Stimulated activated CD8-positive, alpha-beta memory T cell treated with anti-CD3 and anti-CD28 coated beads, Interleukin-7, amount 100 ng/mL, for 48 hours (primary cell): ENCODE measurements at places on chromosomes 2 and 18.
A peak's percentile ranks its signal among the peaks of the same experiment; 100 is the strongest.

- DNase-seq = peak; percentile 57
Measured at GRCh38 chr2:101823347-101823791, 125.9 kb downstream of the MAP4K4 start.

- DNase-seq = no peak
Measured at GRCh38 chr2:106575955-106576354, 88.8 kb downstream of the CD8B2 start.

- DNase-seq = no peak
Measured at GRCh38 chr2:32810909-32811495, 135.8 kb upstream of the LTBP1 start.

GRCh38 chr2:7792031-7792651 lies 874.9 kb downstream of the RNF144A start:
- DNase-seq = no peak

GRCh38 chr2:8847400-8847799 lies 10.0 kb upstream of the KIDINS220 start:
- DNase-seq = no peak

GRCh38 chr2:173860082-173860481 lies 105.1 kb downstream of the SP3 start:
- DNase-seq = no peak

DNA sequence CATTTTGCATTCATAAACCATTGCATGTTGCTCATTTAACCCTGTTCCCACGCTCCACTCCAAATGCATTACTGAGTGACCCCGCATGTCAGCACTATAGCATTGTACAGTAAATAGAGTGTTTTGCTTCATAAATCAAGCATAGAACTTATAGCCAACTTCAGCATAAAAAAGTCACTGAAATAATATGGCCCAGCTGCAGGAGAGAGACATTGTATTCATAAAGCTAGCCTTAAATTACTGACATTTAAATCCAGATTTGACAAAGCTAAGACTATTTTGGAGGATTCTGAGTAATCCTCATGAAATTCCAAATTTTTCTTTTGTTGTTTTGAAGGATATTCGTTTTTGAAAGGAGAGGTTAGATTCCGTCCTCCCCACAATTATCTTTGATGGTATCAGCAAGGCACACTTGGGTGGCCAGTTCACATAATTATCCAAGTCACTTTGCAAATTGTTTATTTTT lies 320.9 kb upstream of the TCF4 start:
- no peak for DNase-seq

DNA sequence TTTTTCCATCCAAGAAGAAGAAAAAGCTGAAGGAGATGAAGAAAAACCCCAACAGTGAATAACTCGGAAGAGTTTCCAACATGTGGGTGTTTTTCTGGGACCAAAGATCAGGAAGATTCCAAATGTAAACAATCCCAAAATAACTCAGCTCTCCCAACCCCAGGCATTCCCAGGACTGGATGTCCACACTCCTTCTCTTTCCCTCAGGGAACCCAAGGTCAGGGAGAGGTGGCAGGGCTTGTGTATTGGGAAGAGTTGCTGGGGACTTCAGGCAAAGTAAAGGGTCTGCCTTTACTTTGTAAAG lies 268.0 kb downstream of the DYSF start:
- no peak for DNase-seq

- DNase-seq = no peak
Measured at GRCh38 chr18:57429167-57430078, 5.8 kb upstream of the ONECUT2 start.

DNA sequence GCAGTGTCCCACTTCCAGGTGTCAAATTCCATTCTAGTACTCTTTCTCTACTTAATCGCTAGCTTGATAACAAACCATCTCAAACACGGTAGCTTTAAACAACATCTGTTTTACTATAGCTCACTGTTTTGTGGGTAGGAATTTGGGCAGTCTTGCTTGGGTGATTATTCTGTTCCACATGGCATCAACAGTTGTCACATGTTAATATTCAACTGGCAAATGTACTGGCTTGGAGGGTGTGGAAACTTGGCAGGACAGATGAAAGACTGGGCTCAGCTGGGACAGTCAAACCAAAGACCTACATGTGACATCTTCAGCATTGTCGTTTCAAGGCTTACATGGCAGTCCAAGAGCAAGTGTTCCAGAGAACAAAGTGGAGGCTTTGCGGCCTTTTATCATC lies 241.8 kb downstream of the PTH2R start:
- DNase-seq = no peak

DNA sequence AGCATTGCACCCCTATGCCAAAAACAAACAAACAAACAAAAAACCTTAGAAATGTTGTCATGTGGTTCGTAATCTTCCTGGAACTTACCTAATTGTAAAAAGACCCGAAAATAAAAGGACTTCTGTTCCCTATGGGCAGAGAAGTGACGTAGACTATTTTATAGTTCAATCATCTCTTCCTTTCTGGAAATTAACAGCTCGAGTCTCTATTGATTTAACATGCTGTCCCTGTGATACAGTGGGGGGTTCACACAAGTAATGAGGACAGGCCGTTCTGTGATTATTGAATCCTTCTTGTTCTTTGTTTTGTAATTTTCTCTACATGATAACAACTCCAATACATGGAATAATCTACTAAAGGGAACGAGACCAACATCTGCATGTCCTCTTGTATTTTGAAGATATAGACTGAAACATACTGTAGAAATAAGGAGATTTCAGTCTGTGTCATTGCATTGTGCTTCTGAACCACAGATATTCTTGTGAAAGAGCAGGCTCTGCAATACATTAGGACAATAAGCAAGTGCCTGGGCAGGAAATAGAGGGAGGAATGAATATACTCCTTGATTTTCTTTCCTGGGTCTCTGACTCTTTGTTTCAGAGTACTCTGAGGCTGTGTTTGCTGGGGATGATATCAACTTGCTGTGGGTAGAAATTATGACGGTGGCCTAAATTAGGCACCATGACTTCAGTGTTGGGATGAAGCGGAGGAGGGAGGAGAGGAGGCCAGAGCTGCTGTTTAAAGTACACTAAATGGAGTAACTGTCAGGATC lies 65.7 kb upstream of the PPM1B start:
- DNase-seq = no peak

- DNase-seq = no peak
Measured at GRCh38 chr2:213068676-213069359, 82.6 kb downstream of the IKZF2 start.

- DNase-seq = no peak
Measured at GRCh38 chr2:142716463-142717242, 160.8 kb upstream of the KYNU start.

GRCh38 chr2:138364554-138365162 lies 136.9 kb upstream of the SPOPL start:
- no peak for DNase-seq

DNA sequence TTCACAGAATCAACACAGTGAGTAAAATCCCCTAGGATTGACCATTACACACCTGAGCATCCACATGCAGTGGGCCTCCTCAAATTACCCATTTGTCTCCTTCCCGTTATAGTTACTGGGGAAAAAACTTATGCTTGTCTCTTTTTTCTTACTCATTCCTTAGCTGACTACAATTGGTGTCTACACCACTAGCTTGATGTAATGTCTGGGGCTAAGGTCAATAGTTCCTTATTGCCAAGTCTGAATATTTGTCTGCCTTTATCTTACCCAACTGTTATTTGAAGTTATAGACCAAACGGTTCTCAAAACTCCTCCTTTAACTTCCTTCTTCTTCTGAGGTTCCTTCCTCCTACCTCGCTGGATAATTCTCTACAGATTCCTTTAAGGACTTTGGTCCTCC lies 41.9 kb upstream of the TMEM17 start:
- DNase-seq = no peak

DNA sequence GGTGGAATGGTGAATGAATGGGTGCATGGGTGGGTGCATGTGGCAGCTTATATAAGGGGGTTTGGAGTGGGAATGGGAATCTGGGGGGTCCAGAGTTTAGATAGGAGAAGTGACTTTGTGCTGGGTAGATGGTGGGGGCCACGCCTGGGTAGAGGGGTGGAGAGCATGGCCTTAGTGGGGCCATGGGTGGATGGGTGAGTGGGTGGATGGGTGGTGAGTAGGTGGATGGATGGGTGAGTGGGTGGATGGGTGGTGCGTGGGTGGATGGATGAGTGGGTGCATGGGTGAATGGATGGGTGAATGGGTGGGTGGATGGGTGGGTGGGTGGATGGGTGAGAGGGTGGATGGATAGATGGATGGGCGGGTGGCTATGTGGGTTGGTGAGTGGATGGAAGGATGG lies 53.9 kb downstream of the MYO7B start:
- DNase-seq = no peak

- no peak for DNase-seq
Measured at GRCh38 chr2:236899950-236900640, 185.6 kb upstream of the COPS8 start.

DNA sequence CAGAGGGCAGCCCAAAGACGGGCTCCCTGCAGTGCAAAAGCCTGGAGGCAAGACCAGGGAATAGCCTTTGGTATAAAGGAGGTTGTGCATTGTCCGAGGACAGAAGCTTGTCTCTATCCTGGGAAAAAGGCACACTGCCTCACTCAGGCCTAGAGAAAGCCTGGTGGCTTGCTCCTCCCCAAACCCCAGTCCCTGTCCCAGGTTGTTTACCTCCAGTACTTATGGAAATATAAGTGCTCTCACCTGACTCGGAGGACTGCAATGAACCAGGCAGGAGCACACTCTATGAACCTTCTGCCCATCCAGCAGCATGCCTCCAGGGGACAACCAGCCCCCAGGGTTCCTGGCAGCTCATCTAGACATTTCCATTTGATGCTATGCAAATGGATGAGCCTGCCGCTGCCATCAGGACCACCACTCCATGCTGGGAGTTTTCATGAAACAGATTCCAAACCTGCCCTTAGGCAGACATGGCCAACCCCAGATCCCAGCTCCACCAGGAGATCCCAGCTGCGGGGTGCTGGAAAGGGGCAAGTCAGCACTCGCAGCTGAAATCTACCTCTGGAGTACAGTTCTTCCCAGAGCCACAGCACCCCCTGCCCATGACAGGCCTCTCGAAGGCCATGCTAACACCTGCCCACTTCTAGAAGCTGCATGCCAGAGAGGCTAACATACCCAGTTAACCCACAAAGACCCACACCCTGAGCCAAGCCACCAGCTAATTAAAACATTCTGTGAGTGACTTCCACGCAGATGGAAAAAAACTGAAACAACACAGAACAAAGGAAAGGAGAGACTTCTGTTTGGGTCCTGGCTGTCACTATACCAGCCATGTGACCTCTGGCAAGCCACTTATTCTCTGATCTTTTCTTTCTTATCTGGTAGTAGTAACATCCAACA lies 101.7 kb downstream of the TTC32 start:
- no peak for DNase-seq

GRCh38 chr18:53004798-53005197 lies 664.8 kb downstream of the DCC start:
- DNase-seq = no peak

DNA sequence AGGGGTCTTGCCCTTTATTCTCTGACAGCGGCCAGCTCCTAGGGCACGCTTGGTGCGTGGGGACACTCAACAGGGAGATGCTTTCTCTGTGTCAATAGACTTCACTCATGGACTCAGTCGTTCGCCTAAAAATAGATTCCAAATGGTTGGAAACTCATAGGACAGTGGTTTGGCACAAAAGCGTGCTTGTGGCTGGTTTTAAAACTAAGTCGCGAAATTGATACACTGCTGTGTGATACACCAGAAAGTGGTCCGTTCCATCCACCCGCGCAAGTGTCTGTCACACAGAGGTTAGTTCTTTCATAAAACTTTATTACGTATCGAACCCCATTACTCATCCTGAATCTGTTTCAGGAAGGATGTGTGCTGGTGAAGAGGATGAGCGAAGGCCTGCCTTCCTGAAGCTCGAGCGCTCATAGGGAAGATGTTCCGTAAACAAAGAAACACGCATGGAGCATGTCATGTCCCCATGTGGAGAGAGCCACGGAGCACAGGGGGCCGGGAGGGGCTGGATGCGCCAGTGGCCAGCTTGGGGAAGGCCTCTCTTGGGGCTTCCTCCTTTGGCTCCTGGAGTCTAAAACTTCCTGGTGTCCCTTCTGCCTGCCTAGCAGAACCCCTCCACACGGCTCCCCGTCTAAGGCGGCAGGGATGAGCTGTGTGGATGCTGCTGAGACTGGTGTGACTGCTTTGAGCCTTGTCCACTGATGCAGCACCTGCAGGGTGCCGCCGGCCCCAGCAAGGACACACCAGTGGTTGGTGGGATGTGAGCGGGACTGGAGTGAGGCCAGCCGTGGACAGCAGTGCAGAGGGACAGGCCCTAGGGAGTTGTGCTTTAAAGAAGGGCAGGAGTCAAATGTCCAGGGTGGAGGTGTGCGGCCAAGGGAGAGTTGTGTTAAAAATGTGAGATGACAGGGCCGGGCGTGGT lies 207.2 kb downstream of the GBX2 start:
- DNase-seq = no peak

DNA sequence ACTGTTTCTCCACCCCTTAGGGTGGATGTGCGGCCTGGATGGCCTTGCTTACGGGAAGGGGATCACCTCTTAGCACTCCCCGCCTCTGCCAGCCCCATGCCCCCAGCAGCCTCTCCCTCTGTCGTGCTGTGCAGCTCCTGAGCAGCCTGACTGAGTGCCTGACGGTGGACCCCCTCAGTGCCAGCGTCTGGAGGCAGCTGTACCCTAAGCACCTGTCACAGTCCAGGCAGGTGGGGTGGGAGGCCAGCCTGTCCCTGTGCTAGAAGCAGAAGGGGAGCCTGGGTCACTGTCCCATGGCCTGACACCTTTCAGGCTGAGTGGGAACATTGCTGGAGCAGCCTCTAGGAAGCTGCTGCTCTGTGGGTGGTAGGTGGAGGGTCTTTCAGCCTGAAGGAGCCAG lies 5.2 kb downstream of the TMEM214 start:
- DNase-seq = no peak
